ENCODE measurements at places on chromosomes 1 and 21.

GRCh38 chr1:159077120-159077961 is 775 bp upstream of the AIM2 start:
- DNase-seq, result no peak

DNA sequence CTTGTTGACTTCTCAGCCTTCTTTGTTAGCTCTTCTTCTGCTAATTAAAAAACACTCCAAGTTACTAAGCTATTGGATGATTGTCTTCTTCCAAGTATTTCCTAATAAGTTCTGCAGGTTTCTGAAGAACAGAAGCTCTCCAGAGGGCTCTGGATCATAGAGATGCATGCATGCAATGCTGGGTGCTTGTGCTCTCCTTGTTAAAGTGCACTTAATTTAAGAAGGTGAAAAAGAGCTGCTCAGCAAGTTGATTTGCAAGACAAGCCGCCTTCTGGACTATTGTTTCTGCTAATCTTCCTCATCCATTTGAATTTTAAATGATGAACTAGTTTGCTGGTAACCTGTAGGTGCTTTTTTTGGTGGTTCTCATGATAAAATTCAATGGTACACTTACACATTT is 16.1 kb downstream of the RRP15 start:
- no peak for DNase-seq

GRCh38 chr1:30535595-30536325 is 187.6 kb downstream of the MATN1 start:
- no peak for DNase-seq

- no peak for DNase-seq
Observed at GRCh38 chr1:101325144-101325543, 88.3 kb downstream of the S1PR1 start.

DNA sequence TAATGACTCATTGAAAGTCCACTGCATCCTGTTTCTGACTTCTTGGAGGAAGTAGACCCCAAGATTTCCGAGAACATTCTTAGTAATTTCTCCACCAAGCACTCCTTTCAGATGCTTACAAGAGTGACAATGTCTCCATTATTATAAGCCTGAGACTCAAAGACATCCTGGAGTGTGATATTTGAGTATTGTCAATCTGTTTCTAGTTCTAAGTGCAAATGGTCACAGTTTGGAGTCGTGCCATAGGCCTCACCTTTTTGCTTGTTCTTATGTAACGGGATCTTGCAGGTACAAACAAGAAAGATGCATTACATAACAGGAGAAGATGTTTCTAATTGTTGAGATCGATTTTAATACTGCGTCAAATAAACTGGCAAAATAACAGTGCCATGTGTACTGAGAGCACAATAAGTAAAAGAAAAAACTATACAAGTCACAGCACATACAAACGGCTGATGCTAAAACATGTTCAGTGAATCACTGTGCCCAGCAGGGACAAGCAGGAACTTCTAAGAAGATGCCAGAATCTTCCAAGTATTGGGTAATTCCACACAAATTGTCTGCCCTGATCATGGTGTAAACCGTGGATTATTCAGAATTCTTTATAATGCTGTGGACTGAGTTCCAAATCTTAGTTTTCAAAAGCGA is 54.1 kb downstream of the CD2 start:
- DNase-seq, result no peak

DNA sequence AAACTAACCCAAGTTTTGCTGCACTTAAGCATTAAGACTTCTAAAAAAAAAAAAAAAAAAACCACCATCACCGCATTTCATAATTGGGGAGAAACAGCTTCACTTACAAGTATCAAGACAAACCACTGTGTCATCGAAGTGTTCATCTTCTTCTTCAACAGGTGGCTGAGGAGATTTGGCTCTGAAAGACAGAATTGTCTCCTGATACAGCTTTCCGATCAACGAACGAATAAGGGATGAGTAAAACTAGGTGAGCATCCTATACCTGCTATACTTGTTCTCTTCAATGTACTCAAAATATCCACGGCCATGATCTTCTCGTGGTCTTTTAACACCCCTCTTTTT is 2.0 kb downstream of the HNRNPU start:
- peak; percentile 63 for DNase-seq

DNA sequence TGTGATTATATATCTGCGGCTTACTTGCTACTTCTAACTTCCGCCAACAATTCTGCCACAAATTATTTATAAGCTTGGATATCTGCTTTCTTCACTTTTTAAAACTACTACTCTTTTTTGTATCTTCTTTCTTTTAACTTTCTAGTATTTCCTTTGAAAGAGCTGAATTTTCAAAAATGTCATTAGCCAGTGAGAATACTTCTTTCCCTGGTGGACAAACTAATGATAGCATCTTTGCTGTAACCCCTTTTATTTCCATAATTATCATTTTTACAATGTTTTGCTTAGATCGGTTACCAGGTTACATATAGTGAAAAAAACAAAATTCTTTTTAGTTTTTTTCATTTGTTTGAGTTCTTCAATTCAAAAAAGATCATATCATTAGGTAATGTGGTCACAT is 355.9 kb upstream of the ADGRL4 start:
- DNase-seq, result no peak

DNA sequence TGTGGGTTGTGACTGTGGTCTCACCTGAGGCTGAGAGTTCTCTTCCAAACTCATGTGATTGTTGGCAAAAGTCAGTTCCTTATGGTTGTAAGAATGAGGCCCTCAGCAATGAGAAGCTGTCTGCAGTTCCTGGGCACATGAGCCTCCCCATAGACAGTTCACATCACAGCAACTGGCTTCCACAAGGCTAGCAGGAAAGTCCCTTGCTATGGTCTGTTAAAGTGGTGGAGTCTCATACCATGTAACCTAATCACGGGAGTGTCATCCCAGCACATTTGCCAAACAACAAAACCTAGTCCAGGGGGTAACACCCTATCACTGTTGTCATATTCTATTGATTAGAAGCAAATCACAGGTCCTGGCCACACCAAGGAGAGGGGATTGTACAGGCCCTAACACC is 163.8 kb downstream of the BACH1 start:
- no peak for DNase-seq

DNA sequence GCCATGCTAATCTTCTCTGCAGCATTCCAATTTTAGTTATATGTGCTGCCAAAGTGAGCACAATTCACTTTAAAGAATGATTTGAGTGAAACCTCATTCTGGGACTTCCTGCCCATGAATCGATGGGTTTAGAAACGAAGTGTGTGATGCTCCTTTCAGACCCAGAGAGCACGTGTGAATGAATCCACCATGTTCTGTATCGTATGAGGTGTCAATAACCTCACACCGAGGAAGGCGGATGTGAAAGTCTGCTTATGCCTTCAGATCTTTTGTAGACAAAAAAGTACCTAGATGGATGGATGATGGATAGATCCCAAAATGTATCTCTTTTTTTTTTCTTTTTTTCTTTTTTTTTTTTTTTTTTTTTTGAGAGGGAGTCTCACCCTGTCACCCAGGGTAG is 13.8 kb downstream of the UBASH3A start:
- DNase-seq, result peak; percentile 77

- DNase-seq, result peak; percentile 9
Observed at GRCh38 chr1:1959840-1960479, 40.9 kb upstream of the TMEM52 start.

DNA sequence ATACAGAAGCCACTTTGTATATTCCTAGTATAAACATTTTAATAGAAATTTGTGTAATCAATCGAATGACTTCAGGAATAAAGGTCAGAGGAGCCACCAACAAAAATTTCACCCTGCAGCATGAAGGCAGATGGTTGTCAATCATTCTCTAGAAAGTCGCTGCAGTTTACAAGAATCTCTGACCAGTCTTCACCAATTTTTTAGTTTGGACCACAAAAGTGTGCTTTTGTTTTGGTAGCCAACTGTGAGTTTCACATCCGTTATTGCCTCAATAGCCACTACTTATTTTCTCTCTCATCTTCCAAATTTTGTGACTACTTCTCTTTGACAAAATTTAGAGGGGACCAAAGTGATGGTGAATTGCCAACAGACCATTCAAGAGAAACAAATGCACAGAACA is 1155.6 kb downstream of the AMY1C start:
- DNase-seq, result no peak

Data from CD4-positive, CD25-positive, alpha-beta regulatory T cell (primary cell).